ENCODE measurements at places on chromosomes 5 and 9.

DNA sequence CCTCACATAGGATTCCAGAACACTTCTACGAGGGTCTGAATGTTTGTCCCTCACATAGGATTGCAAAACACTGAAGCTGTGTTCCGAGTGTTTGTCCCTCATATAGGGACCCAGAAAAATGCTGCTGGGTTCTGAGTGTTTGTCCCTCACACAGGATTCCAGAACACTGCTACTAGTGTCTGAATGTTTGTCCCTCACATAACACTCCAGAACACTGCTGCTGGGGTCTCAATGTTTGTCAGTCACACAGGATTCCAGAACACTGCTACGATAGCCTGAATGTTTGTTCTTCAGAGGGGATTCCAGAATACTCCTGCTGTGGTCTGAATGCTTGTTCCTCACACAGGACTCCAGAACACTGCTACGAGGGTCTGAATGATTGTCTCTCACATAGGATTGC, 218.7 kb downstream of the FOXD4L6 start:
- DNase-seq = no peak

DNA sequence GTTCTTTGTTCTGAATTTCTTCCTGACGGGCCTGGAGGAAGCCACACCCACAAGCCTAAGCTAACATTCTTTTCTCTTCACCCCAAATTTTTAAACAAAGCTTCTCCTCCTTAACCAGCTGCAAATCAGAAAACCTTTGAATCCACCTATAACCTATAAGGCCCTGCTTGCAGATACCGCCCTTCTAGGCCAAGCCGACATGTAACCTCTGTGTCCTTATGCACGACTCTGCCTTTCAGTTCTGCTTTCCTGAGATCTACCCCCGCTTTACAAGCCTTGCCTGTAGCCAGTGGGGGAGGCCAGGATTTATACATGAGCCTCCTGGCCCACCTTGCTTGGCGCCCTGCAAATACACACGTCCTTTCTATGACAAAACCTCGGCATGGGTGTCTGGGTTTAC, 19.3 kb downstream of the BRD9 start:
- no peak for DNase-seq

DNA sequence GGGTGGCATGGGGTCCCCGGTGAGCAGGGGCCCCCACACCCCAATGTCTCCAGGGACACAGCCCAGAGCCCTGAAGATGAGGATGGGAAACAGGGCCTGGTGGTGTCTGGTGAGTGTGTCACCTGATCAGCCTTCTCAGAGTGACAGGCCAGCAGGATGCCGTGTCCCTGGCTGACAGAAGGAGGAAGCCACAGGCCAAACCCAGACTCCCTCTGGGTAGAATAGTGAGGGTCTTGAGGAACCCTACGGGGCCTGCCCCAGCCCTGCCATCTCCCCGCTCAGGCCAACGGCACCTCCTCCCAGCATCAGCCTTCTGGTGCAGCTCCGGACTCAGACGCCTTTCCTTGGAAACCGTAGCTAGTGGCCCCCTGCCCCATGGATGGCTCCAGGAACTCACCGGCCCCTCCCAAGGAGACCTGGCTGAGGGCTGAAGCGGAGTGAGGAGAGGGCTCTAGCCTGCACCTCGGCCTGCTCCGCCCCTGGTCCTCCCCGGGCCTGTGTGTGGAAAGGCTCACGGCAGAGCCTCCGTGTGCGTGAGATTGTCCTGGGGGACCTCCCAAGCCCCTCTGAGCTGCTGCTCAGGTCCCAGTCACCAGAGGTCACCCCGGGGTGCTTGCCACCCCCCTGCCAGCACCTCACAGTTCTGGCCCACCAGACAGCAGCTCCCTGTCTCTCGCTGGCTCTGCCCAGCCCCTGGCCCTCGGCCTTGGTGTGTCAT, 6.0 kb downstream of the RALGDS start:
- no peak for DNase-seq

- DNase-seq = no peak
These were observed 220.0 kb downstream of the PBX3 start for GRCh38 chr9:125966959-125967711.

DNA sequence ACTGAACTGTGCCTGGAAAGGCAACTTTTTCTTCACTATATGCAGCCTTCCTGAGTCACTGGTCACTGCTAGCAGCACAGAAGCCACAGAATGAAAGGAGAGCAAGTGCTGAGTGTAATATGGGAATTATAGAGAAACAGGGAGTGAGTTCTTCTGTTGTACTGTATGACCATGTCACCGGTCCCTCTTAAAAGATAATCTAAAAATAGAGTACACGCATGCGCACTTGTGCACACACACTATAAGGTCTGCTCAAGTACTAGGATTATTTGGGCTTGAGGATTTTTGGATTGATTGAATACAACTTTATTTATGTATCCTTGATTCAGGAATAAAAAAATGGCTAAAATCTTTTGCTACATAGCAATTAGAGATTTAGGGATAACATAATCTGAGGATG, 571.9 kb downstream of the PDE4D start:
- no peak for DNase-seq

- DNase-seq = no peak
These were observed 560.2 kb upstream of the CDH9 start for GRCh38 chr5:27598576-27598975.

GRCh38 chr9:77909306-77909705, 122.3 kb downstream of the GNAQ start:
- no peak for DNase-seq

DNA sequence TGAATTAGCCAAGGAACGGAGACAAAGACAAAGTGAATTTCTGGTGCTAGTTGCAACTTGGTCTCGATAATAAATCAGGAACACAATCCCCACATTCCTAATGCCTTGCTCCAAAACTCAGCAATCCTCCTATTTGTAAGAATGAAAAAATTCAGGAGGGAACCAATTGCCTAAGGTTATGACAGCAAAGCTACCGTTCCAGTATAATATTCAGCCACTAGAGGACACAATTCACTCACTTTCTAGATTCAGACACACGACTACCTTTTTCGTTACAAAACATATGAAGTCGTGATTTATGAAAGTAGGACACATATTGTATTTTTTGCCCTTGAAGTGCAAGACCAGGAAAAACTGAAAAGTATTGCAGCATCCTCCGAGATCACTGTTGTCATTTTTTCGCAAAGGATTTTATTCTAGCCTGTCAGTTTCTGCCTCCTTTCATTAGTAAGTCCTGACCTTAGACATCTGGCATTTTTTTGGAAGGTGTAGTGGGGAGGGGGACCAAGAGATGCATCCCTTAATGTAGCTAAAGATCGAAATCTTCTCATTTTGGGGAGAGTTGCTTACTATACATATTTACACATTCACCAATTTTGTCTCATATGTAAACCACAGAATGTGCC, 133.1 kb downstream of the DOCK8 start:
- DNase-seq = no peak

DNA sequence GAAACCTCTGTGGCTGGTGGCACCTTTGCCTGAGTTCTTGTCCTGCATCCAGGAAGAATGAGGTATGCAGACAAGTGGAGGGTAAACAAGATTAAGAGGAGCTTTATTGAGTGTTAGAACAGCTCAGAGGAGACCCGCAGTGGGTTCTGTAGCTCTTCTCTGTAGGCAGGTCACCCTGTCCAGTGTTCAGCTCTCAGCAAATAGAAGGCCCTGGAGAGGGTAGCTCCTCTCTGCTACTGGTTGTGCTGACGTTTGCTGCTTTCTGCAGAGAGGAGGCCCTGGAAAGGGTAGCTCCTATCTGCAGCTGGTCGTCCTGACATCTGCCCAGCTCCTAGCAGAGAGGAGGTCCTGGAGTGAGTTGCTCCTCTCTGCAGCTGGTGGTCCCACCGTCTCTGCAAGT, 96.8 kb upstream of the CCDC112 start:
- DNase-seq = no peak

GRCh38 chr5:43312699-43313034, 545 bp downstream of the HMGCS1 start:
- DNase-seq = no peak

- no peak for DNase-seq
These were observed 21.9 kb downstream of the TTC1 start for GRCh38 chr5:160030631-160031377.

DNA sequence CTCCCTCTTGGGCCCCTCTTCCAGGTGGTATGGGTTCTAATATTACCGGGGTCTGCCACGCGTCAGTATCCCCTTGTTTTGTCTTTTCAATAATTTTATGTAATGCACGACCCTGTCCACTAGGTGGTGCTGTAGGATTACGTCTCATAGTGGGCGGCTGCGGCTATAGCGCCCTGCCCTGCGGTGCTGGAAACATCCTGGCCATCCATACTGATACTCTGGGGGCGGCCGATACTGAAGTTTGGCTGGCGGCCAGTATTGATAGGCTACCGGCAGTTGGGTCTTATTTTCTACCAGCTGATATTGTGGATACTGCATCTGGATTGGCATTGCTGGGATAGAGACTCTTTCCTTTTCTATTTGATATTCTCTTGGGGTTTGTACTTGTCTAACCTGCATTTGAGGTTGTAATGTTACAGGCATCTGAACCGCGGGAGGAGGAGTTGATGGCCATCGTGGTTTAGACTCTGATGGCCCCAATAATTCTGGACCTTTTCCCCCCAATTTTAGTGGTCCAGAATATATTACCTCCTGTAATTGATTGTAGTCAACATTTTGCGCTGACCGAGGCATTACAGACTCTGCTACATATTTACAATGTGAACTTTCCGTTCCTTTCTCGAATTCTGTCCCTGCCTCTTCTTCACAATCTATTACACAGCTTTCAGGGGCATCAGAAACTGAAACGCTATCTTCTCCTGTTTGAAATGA, 3.3 kb upstream of the TMEM141 start:
- DNase-seq = peak; percentile 59

DNA sequence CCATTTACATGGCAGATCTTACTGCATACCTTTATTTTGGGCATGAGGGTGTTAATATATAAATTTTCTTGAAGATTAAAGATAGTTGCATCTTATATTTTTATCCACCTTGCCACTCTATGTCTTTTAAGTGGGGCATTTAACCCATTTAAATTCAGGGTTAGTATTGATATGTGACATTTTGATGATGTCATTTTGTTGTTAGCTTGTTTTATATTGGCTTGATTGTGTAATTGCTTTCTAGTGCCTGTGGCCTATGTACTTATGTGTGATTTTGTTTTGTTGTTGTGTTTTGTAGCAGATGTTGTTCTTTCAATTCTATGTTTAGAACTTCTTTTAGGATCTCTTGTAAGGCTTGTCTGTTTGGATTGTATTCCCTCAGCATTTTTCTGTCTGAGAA, 939.9 kb upstream of the CDH9 start:
- no peak for DNase-seq

- DNase-seq = no peak
These were observed 29.7 kb downstream of the GPR21 start for GRCh38 chr9:123063177-123063598.

- DNase-seq = no peak
These were observed 276.6 kb downstream of the ICE1 start for GRCh38 chr5:5699062-5699461.

GRCh38 chr9:20312732-20313131, 309.6 kb downstream of the MLLT3 start:
- no peak for DNase-seq

- no peak for DNase-seq
These were observed 153.6 kb upstream of the ELL2 start for GRCh38 chr5:96115147-96115807.

GRCh38 chr5:1167728-1168709, 33.4 kb upstream of the SLC6A19 start:
- DNase-seq = peak; percentile 79

DNA sequence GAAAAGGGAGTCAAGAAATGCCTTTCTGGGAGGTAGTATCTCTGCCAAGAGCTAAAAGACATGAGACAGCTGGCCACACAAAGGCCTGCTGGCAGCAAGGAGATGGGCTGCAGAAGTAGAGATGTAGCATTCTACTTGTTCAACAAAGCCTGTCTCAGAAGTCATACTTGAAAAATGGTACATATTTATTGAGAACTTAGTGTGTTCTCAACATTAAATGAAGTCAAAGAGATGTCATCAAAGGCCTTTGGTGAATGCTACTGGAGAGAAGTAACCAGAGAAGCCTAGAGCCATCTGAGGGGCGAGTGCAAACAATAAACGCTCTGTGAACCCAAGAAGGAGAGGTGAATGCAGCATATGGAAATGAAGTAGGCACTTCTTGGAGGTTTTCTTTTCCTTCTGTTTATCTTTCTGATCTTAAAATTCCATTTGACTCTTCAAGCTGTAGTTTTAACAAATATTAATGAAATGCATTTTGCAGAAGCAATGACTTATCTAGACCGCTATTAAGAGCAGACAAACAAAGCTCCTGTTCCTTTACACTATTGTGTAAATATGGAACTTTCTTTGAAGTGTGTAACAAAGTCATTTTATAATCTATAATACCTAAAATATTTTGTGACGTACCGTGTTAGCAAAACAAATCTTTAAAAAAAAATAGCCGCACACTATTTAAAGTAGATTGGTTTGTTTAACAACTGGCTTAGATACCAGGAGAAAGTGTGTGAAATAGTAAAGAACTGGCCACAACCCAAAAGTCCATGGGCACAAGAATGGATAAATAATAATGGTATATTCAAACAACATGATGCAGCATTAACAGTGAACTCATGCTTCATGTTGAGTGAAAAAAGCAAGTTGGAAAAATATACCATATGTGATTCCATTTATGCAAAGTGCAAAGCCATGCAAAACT, 70.2 kb downstream of the ZNF608 start:
- no peak for DNase-seq

DNA sequence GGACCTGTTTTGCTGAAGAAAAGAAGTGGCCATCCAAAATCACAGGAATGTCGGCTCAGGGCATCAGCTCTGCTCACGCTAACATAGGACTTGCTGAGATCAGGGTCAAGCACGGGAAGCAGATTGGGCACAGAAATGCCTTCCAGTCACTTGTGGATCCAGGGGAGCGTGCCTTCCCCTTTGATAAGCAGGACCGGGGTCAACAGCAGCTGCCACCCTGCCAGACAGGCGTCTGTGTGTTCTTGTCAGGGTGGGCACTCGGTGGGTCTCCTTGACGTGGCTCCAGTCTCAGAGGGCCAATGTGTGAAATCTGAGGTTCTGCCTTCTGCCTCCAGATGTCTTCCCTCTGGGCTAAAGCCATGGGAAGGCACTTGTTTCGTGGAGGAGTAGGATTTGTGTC, 313.7 kb upstream of the IRX4 start:
- DNase-seq = no peak

GRCh38 chr9:32265037-32265436, 119.4 kb upstream of the ACO1 start:
- DNase-seq = no peak

- DNase-seq = no peak
These were observed 181.9 kb upstream of the GLRA1 start for GRCh38 chr5:152106571-152106970.

GRCh38 chr9:130535818-130536521, 43.4 kb upstream of the FUBP3 start:
- no peak for DNase-seq

- DNase-seq = no peak
These were observed 270.4 kb upstream of the TUT7 start for GRCh38 chr9:86624630-86625029.

GRCh38 chr5:132468656-132469379, 21.8 kb downstream of the IRF1 start:
- DNase-seq = no peak

DNA sequence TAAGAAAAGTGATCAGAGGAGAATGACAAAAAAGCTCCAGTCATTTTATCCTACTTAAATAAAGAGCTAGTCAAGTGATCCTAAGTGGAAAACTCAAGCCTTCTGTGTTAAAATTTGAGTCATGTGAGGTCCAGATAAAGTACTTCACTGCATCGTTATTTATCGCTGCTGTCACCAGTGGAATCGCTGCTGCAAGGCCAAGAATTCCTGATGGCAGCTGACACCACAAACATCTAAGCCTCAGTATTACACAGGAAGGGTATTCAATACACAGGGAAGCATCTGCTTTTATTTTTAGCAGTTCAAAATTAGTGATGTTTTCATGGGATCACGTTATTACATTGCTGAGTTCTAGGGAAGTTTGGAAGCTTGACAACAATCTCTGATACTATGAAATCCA, 190.3 kb downstream of the GOLPH3 start:
- no peak for DNase-seq
